ENCODE measurements at places on chromosomes 1 and 21.

- DNase-seq, result no peak
These were observed 20.9 kb downstream of the LAMC1 start for GRCh38 chr1:183043872-183044854.

DNA sequence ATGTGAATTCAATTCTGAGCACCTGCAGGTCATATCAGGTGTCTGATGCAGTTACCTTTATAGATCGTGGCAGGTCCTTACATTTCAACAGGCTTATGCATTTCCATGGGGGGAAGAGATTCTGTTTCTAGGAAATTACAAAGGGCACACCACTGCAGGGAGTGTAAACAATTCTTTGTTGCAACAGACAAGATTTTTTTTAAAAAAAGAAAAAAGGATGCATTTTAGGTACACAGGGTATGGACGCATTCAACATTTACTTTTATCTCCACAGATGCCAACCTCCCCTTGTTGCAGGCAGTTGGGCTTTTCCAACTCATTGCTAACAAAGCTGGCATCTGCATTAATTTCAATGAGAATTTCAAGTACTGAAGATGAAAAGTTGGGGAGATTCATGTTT lies 13.5 kb upstream of the TEKT2 start:
- DNase-seq, result no peak

DNA sequence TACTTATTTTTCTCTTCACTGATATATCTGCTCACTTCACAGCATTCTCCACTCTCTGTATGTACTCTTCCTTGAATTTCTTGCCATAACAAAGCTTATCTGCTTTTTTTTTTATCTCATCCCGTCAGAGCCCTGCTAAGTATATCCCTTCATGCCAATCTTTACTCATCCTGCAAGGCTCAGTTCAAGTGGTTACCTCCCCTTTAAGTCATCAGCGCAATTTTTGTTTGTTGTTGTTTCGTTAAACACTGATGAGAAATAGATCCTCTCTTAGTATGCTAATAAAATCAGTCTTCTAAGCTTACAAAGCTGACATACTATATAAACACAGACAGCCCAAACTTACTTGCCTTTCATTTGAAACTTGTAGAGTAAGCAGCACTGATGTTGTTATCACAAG lies 17.8 kb downstream of the COL24A1 start:
- no peak for DNase-seq

DNA sequence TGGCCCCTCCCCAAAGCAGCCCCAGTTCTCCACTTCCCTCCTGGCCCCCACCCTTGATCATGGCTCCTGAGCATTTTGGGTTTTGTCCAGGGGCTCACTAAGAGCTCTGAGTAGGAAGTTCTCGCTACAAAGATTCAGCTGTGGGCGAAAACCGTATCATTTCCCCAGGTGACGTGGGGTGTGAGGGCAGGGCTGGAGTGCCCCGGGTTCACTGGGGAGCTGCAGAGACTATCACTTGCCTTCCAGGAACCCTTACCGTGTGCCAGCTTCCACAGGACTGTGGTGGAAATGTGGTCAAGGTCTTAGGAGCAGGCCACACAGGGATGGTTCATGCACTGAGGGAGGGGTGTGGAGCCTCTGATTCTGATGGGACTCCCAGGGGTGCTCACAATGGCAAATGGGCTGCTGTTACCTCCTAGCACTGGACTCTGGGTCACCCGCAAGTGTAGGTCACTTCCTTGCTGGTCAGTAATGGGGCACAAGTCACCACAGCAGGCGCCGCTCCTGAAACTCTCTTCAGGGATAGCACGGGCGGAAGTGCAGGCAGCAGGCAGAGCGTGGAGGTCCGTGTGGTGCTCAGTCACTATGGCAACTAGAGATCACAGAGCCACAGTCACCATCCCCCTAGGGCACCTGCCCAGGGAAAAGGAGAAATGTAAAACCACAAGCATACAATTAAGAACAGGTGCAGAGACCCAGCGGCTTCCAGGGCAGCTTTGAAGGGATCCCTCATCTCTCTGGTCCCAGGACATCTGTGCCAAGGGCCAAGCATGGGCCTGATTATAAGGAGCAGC lies 35.4 kb downstream of the RSPH1 start:
- no peak for DNase-seq

GRCh38 chr1:151494741-151495281 lies 16.4 kb upstream of the CGN start:
- DNase-seq, result no peak

DNA sequence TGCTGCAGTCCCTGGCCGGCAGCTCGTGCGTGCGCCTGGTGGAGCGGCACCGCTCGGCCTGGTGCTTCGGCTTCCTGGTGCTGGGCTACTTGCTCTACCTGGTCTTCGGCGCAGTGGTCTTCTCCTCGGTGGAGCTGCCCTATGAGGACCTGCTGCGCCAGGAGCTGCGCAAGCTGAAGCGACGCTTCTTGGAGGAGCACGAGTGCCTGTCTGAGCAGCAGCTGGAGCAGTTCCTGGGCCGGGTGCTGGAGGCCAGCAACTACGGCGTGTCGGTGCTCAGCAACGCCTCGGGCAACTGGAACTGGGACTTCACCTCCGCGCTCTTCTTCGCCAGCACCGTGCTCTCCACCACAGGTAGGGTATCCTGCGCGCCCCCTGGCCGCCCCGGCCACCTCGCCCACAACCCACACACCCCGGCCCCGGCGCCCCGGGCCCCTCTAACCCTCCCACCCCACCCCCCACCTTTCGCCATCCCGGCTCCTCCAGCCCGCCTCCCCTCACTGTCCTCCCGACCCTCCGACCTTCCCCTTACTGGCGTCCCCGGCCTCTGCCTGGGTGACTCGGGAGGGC lies 352 bp downstream of the KCNK1 start:
- DNase-seq, result peak; percentile 22

DNA sequence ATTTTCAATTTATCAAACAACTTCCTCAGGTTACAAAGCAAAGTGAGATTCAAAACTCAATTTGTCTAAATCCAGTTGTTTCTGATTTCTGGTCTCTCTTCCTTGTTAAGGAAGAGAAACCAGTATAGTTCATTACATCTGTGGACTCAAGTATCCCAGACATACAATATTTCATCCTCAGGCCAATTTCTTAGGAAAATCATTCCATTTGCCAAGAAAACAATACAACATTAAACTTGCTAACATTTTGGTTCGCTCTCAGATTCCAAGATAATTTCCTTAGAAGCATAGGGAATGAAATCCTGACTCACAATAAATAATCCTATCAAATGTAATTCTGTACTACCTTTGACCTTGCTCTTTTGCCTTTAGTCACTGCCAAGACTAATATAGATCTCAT lies 11.2 kb upstream of the TTLL7 start:
- no peak for DNase-seq

- no peak for DNase-seq
These were observed 154.8 kb downstream of the ZBTB18 start for GRCh38 chr1:244205906-244206305.

- DNase-seq, result peak; percentile 39
These were observed 21.4 kb upstream of the FMO1 start for GRCh38 chr1:171226747-171227370.

GRCh38 chr1:11062965-11063401 lies 3.2 kb upstream of the SRM start:
- no peak for DNase-seq

GRCh38 chr1:107450899-107451664 lies 310.2 kb downstream of the NTNG1 start:
- no peak for DNase-seq

- DNase-seq, result no peak
These were observed 8.3 kb upstream of the RIPK4 start for GRCh38 chr21:41775149-41775472.

DNA sequence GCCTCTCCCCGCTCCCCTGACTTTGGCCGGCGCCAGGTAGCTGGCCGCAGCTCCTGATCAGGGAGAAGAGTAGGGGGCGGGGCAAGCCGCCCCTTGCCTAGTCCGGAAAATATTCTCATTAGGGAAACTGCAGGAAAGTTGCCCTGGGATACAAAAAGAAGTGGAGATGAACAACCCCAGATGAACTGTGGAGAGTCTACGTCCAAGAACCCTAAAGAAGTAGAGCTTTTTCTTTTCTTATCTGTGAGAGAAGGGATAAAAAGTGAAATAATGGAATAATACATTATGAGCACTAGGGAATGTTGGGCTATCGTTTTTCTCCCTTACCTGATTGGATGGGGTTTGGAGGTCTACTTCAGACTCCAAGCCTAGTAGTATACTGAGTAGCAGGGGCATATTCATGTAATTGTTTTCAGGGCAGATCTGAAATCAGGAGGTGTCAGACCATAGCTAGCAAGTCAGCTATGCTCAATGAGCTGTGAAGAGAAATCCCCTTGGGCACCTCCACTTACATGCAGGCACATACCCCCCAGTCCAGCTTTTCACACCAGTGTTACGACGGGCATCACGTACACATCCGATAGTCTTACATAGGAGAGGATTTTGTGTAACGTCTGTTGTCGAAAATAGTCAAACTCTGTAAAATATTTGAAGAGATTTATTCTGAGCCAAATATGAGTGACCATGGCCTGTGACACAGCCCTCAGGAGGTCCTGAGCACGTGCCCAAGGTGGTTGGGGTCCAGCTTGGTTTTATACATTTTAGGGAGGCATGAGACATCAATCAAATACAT lies 1.7 kb upstream of the DUSP10 start:
- DNase-seq, result peak; percentile 7

DNA sequence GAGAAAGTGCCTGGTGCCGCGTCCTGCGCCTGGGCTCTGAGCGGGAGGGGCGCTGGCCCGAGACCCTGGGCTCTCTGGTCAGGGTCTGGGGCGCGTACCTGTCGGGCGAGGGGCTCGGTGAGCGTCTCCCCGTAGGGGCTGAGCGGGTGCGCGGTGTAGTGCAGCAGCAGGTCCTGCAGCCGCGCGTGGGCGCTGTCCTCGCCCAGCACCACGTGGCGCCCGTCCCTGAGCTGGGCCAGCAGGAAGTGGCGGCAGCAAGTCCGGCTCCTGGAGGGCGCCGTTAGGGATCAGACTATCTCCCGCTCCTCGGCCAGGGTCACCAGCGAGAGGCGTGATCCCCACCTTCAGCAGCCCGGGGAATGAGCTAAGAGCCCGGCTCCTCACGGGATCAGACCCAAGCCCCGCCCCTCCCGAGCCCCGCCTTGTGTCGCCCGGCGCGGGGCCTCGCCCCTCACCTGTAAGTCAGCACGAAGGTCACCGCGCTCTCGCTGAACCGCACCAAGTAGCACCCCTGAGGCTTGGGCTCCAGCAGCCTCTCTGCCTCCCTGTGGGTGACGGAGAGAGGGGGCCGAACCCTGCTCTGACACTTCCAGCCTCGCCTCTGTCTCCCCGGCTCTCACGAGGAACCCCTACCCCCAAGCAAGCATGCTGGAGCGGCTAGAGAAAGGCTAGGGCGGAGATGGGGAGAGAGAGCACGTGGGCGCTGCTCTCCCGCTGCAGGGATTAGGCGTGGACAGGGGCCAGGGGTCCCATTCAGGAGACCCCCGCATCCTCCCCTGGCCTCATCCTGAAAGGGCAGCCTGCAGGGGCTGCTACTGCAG lies 2.7 kb downstream of the SH2D2A start:
- peak; percentile 65 for DNase-seq

GRCh38 chr1:25871086-25871703 lies 4.3 kb downstream of the PAQR7 start:
- no peak for DNase-seq

DNA sequence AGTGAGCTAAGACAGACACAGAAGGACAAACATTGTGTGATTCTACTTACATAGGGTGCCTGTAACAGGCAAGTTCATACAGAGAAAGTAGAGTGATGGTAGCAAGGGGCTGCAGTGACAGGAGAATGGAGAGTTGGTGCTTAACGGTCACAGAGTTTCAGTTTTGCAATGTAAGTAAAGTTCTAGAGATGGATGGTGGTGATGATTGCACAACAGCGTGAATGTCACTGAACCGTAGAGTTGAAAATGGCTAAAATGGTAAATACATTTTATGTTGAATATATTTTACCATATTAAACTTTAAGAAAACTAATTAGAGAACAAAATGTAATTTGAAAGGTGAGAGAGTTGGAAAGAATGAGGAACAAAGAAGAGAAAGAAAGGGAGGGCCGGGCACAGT lies 8.7 kb downstream of the CFAP107 start:
- no peak for DNase-seq

- DNase-seq, result peak; percentile 37
These were observed 957 bp downstream of the EPS15 start for GRCh38 chr1:51518033-51518585.

DNA sequence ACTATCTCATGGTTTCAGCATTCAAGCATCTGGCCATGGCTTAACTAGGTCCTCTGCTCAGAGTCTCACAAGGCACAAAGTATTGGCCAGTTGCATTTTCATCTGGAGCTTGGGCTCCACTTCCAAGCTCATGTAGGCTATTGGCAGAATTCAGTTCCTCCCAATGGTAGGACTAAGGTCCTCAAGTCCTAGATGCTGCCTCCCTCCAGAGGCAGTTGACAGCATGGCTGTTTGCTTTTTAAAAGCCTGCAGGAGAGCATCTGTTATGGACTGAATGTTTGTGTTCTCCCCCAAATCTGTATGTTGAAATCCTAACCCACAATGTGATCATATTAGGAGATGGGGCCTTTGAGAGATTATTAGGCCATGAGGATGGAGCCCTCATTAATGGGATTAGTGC lies 38.0 kb upstream of the HLX start:
- DNase-seq, result no peak

GRCh38 chr1:194196562-194196961 lies 1010.1 kb upstream of the B3GALT2 start:
- no peak for DNase-seq

- DNase-seq, result no peak
These were observed 47.1 kb downstream of the MDM4 start for GRCh38 chr1:204563307-204563706.

DNA sequence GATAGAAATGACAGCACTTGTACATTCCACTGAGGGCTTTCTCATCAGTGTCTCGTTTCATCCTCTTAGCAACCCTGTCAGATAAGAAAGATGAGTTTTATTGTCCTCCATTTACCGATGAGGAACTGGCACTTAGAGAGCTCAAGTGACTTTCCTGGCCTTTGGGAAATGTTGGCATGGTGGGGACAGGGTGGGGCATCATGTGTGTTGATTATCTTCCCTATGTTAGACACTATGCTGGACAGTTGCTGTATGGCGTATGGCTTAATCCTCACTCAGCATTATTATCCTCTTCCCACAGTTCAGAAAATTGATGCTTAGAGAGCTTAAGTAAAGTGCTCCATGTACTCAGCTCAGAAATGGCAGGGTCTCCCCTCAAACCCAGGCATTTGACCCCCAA lies 163.2 kb downstream of the CAMTA1 start:
- DNase-seq, result no peak

- peak; percentile 89 for DNase-seq
These were observed 106.9 kb upstream of the TMEM51 start for GRCh38 chr1:15046487-15047165.

GRCh38 chr1:161933592-161934588 lies 89.8 kb downstream of the OLFML2B start:
- DNase-seq, result no peak

Measured in nephron progenitor cell (in vitro differentiated cells).